Activated CD8-positive, alpha-beta T cell treated with anti-CD3 and anti-CD28 coated beads, Interleukin-2, amount 10 ng/mL, durations not matched to agents 7 days and 5 days (primary cell): ENCODE measurements at places on chromosomes 2 and 18. TPM values are rescaled to one million over a fixed set of nuclear protein-coding genes. Genes with fewer than 3 reads are reported as not detected.
A peak's percentile ranks its signal among the peaks of the same experiment; 100 is the strongest.

DNA sequence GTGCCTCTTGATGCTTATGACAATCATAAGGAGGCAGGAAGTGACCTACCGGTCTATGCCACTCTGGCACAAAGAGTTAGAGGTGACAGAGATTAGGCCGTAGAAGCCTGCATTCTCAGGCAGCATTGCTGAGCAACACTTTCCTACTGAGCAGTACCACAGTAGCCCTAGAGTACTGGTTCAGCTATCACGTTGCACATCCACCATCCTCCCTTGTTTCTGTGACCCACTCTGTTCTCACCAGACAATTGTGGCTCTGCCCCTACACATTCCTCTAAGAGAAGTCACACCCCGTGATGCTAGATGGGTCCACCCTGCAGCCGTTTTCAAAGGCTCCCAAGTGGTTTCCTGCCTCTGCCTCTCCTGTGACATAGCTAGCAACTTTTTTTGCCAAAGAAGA is 22.6 kb upstream of the SUCLG1 start:
- peaks cover 2% of the 10 kb centered on the region for H3K36me3 ChIP-seq
- H3K4me3 ChIP-seq = no peak overlapping the region
- H3K27ac ChIP-seq = peak overlapping the region; percentile 77
- no peaks in the 10 kb centered on the region for H3K27me3 ChIP-seq

The SERPINB2 gene
- total RNA-seq = not detected

DNA sequence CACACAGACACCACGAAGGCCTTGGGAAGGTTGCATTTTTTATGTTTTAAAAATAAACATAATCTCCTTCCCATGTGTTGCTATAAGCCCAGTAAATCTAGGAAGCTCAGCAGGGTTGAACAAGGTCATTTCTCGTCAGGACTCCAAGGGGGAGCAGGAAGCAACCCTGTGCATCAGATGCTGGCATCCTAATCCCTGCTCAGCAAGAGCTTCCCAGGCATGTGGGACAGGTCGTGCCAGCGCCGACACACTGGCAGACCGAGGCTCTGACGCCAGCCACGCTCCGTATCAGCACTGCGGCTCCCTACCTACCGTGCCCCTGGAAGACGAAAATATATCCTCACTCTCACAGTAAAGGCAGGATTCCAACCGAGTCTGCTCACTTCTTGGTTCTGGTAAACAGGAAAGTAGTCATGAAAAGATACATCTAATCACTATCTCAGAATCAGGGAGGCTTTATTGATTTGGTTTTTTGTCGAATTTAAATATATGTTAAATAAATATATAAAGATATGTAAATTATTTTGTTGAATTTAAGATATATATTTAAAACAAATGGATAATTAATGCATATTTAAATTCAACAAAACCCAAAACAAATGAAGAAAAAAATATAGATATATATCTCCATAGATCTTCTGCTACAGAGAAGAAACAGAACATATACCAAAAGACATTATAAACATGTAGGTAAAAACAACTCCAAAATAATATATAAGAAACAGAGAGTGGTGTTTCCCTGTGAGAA is 61.4 kb downstream of the TXNL1 start:
- DNase-seq = no peak
- no peaks in the 10 kb centered on the region for H3K4me1 ChIP-seq
- H3K27ac ChIP-seq = no peak overlapping the region
- H3K27me3 ChIP-seq = peaks cover 8% of the 10 kb centered on the region
- H3K36me3 ChIP-seq = no peaks in the 10 kb centered on the region

- no peak for DNase-seq
- no peaks in the 10 kb centered on the region for H3K36me3 ChIP-seq
- peaks cover 5% of the 10 kb centered on the region for H3K27me3 ChIP-seq
- H3K4me1 ChIP-seq = no peaks in the 10 kb centered on the region
Measured at GRCh38 chr2:88247531-88247930, 77.4 kb downstream of the THNSL2 start.

GRCh38 chr2:135775420-135775819 is 33.8 kb downstream of the UBXN4 start:
- H3K27me3 ChIP-seq = no peaks in the 10 kb centered on the region
- peaks cover 5% of the 10 kb centered on the region for H3K4me1 ChIP-seq
- H3K36me3 ChIP-seq = peaks cover 62% of the 10 kb centered on the region
- no peak overlapping the region for H3K4me3 ChIP-seq

- H3K27ac ChIP-seq = no peak overlapping the region
- DNase-seq = no peak
- H3K4me1 ChIP-seq = no peaks in the 10 kb centered on the region
- H3K27me3 ChIP-seq = peaks cover 9% of the 10 kb centered on the region
- H3K4me3 ChIP-seq = no peak overlapping the region
Measured at GRCh38 chr2:240203788-240204270, 63.4 kb upstream of the OTOS start.

GRCh38 chr2:57314682-57315081 is 731.9 kb upstream of the VRK2 start:
- no peaks in the 10 kb centered on the region for H3K36me3 ChIP-seq
- H3K27ac ChIP-seq = no peak overlapping the region
- DNase-seq = no peak
- no peaks in the 10 kb centered on the region for H3K27me3 ChIP-seq
- no peak overlapping the region for H3K4me3 ChIP-seq
- H3K4me1 ChIP-seq = no peaks in the 10 kb centered on the region

The SPHKAP gene
- not detected for total RNA-seq

GRCh38 chr2:172308253-172308935 is 119.0 kb upstream of the ITGA6 start:
- no peak for DNase-seq
- no peaks in the 10 kb centered on the region for H3K4me1 ChIP-seq
- no peaks in the 10 kb centered on the region for H3K27me3 ChIP-seq
- no peak overlapping the region for H3K4me3 ChIP-seq
- no peak overlapping the region for H3K27ac ChIP-seq
- no peaks in the 10 kb centered on the region for H3K36me3 ChIP-seq

GRCh38 chr2:98730707-98731040 is 258 bp downstream of the MGAT4A start:
- no peaks in the 10 kb centered on the region for H3K27me3 ChIP-seq
- peak overlapping the region; percentile 92 for H3K4me3 ChIP-seq
- peaks cover 66% of the 10 kb centered on the region for H3K4me1 ChIP-seq
- peaks cover 36% of the 10 kb centered on the region for H3K36me3 ChIP-seq

The CSRNP3 gene
- not detected for total RNA-seq

- no peaks in the 10 kb centered on the region for H3K4me1 ChIP-seq
- H3K36me3 ChIP-seq = no peaks in the 10 kb centered on the region
- no peak overlapping the region for H3K4me3 ChIP-seq
- H3K27ac ChIP-seq = no peak overlapping the region
Measured at GRCh38 chr2:54483426-54483825, 27.3 kb downstream of the SPTBN1 start.

DNA sequence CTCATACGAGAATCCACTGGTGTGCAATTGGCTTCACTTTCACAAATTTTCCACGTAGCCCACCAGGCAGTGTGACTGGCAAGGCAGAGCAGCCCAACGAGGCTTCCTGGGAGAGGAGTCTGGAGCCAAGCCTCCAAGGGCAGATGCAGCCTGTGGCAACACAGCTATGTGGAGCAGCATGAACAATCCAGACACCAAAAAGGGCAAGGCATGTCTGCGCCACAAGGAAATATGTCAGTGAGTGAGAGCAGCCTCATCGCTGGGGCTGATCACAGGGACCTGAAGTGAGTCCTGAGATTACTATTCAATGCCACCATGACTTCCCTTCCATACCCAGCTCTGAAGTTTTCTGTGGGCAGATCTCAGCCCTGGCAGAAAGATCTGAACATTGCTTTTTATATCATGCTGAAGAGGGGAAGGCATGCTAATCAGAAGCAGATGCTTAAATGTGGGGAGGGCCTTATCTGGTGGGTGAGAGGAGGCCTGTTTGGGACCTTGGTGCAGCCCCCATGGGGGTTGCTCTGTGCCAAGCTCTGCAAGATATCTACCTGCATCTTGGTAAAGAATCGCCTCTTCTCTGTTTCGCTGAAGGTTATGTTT is 40.0 kb upstream of the PUM2 start:
- H3K4me1 ChIP-seq = no peaks in the 10 kb centered on the region
- H3K27ac ChIP-seq = no peak overlapping the region
- no peak overlapping the region for H3K4me3 ChIP-seq
- H3K36me3 ChIP-seq = no peaks in the 10 kb centered on the region

GRCh38 chr2:156445296-156446220 is 9.4 kb downstream of the GPD2 start:
- peaks cover 20% of the 10 kb centered on the region for H3K36me3 ChIP-seq
- H3K4me1 ChIP-seq = peaks cover 3% of the 10 kb centered on the region
- no peak overlapping the region for H3K4me3 ChIP-seq
- no peaks in the 10 kb centered on the region for H3K27me3 ChIP-seq
- H3K27ac ChIP-seq = no peak overlapping the region

DNA sequence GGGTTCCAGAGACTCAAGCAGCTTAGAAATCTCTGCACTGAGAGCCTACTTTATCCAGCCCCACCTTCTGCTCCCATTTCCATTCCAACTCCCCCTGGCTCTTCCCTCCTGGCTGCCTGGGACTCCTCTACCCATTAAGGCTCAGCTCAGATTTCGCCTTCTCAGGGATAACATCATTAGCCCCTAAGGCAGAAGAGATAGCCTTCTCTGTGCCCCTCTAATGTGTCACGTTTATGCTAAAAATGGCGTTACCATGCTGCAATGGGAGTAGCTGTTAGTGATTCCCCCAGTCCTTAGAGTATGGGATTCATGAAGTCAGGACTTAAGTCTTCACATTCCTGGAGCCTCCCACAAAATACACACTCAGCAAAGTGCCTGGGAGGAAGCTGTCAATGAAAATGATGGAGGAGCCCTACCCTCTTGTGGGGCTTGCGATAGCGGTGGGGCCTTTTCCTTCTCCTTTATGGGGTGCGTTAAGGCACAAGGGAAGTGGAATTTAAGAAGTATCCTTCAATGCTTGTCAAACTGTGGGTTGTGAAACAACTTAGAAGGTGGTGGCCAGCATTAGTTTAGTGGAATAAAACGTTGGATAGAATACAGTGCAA is 144.7 kb upstream of the COPS8 start:
- peaks cover 4% of the 10 kb centered on the region for H3K4me1 ChIP-seq
- H3K36me3 ChIP-seq = no peaks in the 10 kb centered on the region
- no peak overlapping the region for H3K27ac ChIP-seq
- no peak overlapping the region for H3K4me3 ChIP-seq
- H3K27me3 ChIP-seq = peaks cover 2% of the 10 kb centered on the region

The GAD1 gene
- 1.6 TPM for total RNA-seq
